GM19239 (cell line): ENCODE measurements at places on chromosomes 5 and 9.

DNA sequence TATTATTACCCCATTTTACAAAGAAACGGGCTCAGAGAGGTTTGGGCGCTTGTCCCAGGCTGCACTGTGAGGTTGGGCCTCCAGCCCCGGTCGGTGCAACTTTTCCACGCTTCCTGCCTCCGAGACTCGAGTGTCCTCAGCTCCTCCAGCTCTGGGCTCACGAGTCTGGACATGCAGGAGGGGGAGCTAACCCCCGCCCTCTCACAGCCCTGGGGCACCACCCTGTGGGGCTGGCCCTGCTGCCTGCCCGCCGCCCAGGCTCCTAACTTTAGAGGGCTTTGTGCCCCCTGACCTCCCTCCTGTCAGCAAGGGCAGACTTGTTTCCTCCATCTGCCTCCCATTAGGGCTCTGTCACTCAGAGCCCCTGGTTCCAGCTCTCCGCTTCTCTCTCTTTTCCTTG, 4.3 kb upstream of the ASB6 start:
- DNase-seq = no peak

- DNase-seq = no peak
These were observed 52.7 kb downstream of the ITGA1 start for GRCh38 chr5:52840277-52841050.

DNA sequence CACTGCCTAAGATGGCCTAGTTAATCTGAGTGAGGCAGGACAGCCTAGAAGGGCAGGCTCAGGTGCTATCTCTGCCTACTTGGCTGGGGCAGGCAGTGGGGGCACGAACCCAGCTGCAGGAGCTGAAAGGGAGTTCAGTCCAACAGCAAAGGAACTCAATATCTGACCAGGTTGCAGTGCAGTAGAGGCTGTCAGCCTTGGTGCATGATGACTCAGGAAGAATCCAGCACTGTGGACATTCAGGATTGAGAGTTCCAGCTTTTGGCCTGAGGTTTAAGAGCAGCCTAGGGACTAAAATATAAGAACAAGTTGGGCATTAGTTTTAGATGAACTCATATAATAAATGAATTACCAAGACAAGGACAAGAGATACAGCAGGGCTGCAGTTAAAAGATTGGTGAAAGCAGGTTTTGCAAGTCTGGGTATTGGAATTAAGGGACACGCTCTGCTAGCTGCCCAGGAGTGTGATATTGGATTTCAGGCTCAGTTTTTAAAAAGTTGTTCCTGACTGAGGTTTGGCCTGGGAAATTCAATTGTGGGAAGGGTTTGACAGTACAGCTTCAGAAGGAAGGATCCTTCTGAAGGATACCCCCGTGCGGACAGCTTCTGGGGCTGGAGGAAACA, 64.7 kb upstream of the ATG10 start:
- DNase-seq = no peak

DNA sequence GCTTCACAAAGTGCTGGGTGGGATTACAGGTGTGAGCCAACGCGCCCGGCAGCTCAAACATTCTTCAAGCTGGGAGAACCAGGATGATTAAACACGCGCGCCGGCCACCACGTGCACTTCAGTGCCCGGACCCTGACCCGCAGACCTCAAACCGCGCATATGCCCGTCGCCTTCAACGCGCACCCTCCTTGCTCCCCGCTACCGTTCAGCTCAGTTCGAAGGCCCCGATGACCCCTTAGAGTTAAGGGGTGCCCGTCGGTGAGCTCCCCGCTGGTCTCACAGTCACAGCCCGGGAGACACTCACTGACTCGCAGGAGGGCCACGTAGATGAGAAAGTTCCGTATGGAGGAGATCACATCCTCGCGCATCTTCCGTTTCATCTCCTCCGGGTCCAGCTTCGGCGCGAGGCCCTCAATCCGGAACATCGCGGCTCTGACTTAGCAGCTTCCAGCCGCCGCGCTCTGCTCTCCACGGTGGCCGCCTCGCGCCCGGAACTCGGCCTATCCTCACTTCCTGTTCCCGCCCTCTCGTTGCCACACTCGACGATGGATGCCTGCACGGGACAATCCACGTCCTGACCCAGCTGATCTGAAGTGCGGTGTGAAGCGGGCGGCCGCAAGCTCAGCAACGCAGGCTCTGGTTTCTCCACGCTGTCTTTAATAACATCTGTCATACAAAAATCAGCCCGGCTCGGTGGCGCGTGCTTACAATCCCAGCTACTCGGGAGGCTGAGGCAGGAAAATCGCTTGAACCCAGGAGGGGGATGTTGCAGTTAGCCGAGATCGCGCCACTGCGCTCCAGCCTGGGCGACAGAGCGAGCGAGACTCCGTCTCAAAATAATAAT, at the start of gene TOMM5:
Gene TOMM5, minus strand, starts transcription at position 490 of the 844 bp plus-strand sequence. Its CDS starts 65 bp downstream, at position 425.
- DNase-seq = peak; percentile 75

GRCh38 chr9:34382879-34383278, 6.2 kb upstream of the MYORG start:
- no peak for DNase-seq

DNA sequence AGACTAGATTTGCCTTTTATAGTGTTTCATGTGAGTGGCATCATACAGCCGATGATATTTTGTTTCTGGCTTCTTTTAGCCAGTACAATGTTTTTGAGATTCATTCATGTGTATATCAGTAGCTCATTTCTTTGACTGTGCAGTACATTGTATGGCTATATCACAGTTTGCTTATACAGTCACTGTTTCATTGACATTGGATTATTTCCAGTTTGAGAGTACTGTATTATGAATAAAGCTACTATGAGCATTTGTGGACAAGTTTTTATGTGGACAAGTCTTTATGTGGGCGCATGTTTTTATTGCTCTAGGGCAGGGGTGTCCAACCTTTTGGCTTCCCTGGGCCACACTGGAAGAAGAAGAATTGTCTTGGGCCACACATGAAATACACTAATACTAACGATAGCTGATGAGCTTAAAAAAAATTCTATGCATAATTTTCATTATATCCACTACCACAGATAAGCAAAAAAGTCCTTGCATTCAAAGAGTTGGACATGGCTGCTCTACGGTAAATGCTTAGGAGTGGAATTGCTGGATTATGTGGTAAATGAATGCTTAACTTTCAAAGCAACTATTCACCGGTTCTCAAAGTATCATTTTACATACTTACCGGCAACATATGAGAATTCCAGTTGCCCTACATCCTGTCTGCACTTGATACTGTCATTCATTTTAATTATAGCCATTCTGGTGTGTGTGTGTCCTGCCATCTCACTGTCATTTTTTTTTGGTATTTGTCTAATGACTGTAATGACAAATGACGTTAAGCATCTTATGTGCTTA, 177.8 kb downstream of the RGS3 start:
- DNase-seq = no peak

GRCh38 chr5:76482984-76483383, 79.9 kb downstream of the IQGAP2 start:
- DNase-seq = no peak

DNA sequence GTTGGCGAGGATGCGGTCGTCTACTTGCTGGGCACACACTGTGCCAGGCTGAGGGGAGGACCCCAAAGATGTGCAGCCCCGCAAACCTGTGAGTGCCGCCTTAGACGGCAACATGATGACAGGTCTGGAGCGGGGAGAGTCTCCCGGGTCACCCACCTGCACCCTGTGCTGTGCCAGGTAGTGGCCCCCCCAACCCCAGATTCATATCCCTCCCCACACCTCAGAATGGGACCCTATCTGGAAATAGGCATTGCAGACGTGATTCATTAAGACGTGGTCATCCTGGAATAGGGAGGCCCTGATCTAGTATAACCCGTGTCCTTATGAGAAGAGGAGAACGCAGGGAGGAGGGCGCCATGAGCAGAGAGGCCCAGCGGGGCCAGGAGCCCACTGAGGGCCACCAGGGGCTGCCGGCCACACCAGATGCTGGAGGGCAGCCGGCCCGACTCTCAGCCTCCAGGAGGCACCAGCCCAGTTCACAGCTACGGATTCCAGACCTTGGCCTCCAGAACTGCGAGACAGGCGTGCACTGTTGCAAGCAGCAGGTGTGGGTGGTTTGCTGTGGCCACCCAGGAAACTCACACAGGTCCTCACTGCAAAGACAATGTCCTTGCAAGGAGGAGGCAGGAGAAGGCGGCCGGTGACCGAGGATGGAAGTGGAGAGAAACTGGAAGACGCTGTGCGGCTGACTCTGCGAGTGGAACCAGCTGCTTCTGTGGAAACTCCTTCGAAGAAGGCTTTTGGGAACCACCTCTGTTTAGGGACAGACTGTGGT, 131.9 kb upstream of the LPCAT1 start:
- DNase-seq = no peak

DNA sequence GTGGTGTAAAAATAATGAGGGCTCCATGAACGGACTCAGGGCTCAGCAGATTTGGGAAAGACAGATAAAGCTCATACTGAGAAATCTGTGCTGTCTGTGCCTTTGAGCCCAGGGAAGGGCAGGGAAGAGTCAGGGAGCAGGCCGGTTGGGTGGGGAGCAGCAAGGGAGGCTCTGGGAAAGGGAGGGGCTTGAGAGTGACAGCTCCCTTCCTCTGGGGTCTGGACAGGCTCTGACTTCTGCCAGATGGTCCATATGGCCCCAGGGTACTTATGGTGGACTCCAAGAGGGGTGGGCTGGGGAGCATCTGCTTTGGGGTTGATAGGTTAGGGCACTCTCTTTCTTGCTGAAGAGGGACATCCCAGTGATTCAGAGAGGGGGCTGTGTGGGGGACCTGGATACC, 2.1 kb downstream of the NPR2 start:
- DNase-seq = no peak

- no peak for DNase-seq
These were observed 76.6 kb downstream of the CD180 start for GRCh38 chr5:67120032-67120431.

DNA sequence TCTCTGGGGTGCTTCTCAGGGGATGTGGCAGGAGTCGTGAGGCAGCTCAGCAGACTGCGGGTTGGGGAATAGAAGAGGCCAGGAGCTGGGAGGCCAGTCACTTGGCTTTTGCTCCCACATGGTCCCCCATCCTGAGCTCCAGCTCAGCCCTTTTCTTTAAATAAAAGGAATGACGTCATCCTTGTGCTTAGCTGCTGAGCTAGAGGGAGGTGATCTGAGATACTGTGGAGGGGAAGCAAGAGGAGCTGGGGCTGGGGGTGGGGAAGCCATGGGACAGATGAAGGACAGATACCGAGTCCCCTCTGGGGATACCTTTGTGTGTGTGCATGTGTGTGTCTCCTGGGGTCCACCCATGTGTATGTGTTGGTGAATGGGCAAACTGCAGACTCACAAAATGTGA, 89.0 kb upstream of the ARAP3 start:
- DNase-seq = no peak

DNA sequence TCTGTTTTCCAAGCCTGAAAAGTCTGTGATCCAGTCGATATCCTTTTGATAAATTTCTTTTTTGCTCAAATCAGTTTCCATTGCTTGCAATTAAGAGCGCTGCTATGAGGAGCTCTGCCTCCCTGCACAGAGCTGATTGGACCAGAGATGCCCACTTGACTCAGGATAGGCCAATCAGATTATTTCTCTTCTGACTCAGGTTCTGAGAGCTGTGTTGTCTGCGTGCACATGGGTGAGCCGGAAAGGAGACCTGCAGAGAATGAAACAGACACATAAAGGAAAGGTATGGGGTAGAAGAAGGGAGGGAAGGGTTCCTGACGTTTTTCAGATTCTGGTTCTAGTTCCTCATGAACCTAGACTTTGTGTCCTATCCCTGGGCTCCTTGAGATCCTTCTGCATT, 15.8 kb upstream of the FABP6 start:
- no peak for DNase-seq

GRCh38 chr5:16536818-16537217, 71.2 kb upstream of the ZNF622 start:
- DNase-seq = no peak

GRCh38 chr9:126702151-126703001, 88.6 kb downstream of the LMX1B start:
- DNase-seq = peak; percentile 33

DNA sequence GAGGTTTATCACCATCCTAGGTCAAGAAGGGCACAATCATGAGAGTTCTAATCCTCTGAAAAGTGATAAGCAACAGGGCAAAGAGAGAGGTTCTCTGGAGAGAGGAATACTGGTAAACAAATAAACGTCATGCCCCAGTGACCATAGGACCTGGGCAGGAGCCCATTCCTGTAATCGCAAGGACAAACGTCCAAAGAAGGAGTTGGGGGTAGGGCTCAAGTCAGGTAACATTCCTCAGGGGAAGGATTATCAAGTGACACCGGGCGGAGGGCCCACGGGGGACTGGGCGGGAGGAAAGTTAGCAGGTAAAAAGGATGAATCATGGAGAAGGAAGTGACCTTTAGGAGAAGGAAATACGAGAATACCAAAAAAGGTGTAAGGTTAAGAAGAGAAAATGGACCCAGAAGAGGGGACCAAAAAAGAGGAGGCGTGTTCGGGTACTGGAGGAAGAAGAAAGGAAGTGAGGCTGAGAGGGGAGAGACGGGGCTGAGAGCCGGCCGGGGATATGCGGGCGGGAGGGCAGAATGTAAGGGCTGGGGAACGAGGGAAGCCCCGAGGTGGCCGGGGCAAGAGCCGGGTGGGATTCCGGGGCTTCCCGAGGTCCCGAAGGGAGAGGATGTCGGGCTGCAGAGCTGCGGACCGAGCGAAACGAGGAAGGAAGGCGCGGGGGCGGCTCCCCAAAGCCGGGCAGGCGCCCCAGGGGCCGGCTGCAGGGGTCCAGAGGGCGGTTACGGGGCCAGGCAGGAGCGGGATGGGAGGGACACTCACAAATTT, 583 bp downstream of the DIAPH1 start:
- DNase-seq = no peak

DNA sequence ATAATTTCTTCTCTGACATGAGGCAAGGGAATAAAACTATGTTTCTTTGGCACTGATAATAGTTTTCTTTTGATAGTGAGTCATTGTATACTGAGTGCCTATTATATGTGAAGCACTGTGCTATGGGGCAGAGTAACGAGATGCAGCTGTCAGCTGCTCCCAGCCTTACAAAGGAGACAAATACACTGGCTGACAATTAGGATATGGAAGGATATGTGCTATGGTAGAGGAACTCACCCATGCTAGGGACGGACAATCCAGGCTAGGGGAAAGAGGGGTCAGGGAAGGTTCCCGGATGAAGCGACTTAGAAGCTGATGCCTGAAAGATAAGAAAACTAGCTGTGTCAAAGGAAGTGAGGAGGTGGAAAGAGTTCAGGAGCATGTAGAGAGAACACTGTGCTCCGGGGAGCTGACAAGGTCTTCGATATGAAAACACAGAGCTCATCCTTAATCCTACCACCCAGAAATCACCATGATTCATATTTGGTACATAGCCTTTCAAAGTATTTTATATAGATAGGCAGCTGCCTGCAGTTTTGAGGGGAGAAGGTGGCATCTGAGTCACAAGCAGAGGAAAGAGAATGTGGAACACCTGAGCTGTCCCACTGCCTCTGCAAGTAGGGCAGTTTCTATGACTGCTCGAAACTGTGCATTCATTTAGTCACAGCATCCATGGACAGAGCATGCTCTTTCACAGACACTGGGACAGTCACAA, 12.1 kb downstream of the BSPRY start:
- DNase-seq = no peak
